RPMI7951 (cell line): ENCODE measurements at places on chromosomes 12 and 14.

GRCh38 chr14:73846947-73847346, 4.7 kb upstream of the PTGR2 start:
- DNase-seq: no peak

DNA sequence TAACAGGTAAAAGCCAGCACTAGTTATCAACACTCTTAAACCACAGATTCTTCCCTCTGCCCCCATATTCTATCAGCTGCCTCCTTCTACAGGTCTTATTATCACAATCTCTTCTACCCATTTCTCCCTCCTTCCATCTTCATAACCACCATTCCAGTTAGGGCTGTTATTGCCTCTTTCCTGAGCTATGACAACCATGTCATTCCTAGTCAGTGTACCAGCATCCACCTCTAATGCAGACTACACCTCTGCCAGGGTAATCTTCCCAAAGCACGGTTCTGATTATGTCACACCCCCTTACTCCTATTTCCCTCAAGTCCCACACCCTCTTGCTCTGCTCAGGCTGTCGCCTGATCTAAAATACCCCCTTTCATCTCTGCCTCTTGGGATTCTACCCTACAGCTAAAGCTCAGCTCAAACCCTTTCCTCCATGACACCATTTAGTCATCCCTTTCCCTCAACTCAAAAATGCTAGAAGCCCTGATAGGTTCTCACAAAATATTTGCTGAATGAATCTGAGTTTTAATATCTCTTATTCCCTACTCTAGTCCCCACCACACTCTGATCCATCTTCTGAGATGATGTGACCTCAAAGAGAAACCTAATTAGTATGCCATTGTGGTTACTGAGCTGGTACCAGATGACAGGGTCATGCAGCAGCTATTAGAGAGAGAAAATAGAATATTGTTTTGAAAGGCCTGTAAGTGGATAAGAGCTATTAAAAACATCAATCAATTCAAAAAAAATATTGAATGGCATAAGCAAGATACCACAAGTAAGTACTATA, 11.7 kb downstream of the RACGAP1 start:
- no peak for DNase-seq

DNA sequence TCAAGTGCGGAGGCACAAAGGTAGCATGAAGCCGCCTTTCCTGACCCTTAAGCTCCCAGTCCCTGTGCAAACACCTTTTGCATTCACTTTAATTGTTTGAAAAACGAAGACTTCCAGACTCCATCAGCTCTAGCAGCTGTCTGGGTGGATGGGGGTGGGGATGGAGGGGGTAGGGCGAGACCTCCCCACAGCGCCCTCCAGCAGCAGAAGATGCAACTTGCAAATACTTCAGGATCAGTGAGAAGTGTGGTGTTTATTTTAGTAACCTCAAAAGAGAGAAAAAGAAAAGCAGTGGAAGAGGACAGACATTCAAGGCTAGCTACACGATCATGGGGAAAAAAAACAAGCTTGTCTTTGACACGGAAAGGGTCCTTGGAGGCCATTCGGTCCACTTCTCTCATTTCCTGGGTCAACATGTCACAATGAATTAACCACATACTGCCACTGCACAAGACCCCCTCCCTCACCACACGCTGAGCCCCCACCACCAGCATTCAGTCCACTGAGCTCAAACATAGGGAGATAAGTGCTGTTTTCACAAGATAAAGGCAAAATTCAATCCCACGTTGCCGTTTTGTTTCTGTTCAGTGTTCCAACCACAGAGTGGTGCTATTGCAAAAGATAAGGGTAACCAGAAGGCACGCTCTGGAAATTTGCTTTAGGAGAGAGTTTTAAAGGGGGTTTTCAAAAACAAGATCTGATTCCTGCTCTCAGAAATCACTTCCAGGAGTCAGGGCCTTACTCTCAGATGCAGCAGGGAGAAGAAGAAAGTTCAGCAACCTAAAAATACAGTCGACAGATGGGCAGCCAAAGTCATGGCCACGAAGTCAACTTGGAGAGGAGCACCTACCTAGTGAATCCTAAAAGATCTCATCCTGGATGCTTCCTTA, 3.3 kb upstream of the NTF3 start:
- peak; percentile 60 for DNase-seq

GRCh38 chr12:82635263-82635662, 51.4 kb upstream of the TMTC2 start:
- DNase-seq: no peak

DNA sequence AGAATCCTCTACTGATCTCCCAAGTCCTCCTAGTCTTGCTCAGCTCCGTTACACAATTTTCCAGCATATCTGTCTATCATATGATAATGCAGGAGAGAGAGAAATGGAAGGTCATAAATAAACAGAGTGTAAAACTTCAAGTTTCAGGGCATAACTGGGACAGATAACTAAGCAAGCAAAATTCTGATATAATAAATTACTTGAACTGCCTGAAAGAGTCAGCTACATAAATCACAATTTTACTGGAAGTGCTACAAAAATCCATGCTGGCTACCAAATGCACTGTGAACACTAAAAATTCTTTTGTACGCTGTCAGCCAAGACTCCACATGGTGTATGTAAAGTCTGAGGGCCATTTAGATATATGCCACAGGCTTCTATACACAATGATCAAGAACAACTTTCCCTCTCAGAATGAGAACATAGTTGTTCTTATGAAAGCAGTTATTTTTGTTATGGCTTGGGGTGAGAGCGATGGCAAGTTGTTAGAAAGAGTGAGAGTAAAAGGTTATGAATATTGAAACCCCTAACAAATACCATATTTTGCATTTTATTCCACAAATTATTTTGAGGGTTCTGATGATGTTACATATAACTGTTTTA, 41.1 kb downstream of the GRIP1 start:
- no peak for DNase-seq

GRCh38 chr14:63091394-63091996, 46.2 kb upstream of the KCNH5 start:
- no peak for DNase-seq

DNA sequence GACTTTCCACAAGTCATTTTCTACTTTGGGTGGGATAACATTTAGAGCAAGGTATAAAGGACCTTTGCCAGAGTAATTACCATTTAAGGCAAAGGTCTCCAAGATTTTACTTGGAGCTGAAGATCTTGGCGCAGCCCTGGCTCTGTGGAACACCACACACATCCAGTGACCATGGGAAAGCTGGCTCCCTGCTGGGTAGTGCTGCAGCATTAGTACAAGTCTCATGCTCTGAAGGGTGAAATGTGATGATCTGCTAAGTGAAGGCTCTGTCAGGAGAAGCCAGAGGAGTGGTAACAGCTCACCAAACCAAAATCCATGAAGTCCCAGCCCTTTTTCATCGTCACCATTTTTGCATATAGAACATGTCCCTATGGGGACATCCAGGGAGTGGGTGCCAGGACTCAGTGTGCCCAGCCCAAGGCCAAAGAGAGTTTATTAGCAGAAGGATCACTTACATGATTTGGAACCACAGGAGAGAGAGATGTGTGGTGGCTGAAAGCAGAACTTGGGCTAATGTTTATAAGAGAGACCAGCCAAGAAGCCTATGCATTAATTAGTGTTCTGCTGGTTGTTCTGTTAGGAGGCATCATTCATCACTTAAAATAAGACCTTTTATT, 110.7 kb downstream of the SLC38A6 start:
- DNase-seq: no peak
